Stimulated activated CD8-positive, alpha-beta memory T cell treated with anti-CD3 and anti-CD28 coated beads, Interleukin-4, amount 100 ng/mL, for 1 hour (primary cell): ENCODE measurements at places on chromosomes 1 and 21.

GRCh38 chr21:36350282-36350910, 30.4 kb downstream of the MORC3 start:
- no peak for DNase-seq

DNA sequence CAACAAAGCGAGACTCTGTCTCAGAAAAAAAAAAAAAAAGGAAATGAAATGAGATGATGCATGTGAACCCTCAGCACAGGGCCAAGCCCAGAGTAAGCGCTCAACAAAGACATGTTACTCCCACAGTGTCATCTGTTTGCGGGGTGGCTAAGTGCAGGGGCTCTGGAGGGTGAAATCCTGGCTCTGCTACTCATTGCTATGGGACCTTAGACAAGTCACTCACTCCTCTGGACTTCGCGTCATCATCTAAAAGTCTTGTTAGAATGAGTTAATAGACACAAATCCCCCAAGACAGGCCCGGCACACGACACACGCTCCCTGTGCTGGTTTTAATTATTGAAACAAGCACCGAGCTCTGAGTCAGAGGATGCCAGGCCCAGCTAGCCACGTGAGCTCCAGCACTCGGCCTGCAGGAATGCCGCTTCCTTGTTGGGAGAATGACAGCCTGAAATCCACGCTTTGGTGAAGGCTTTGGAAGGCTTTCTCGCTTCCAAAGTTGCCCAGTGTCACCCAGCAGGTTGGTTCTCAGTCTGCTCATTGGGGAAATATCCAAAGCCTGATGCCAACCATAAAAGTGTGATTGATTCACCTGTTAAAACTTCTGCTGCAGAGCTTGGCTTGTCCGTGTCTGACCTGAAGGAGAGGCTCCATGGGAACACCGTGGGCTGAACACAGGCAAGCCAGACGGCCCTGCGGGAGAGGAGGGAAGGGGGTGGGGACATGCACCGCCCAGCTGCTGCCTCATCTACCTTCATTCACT, 36.7 kb upstream of the TARDBP start:
- DNase-seq, result no peak

GRCh38 chr1:111576547-111576946, 43.0 kb upstream of the RAP1A start:
- no peak for DNase-seq

DNA sequence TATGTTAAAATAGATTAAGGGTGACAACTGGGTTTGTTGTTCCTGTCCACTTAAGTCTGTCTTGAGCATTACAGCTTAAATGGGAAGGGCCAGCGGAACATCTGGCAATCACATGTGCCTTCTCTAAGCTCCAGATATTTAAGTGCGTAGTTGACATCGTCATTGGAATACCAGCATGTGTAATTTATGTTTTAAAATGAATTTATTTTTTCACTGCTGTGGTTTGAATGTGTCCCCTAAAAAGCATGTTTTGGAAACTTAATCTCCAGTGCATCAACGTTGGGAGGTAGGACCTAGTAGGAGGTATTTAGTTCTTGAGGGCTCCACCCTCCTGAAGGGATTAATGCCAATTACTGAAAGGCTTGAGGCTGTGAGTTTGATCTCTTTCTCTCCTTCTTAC, 13.4 kb downstream of the ZCCHC17 start:
- no peak for DNase-seq

- DNase-seq, result no peak
Measured at GRCh38 chr1:183638649-183639387, 3.2 kb upstream of the ARPC5 start.

DNA sequence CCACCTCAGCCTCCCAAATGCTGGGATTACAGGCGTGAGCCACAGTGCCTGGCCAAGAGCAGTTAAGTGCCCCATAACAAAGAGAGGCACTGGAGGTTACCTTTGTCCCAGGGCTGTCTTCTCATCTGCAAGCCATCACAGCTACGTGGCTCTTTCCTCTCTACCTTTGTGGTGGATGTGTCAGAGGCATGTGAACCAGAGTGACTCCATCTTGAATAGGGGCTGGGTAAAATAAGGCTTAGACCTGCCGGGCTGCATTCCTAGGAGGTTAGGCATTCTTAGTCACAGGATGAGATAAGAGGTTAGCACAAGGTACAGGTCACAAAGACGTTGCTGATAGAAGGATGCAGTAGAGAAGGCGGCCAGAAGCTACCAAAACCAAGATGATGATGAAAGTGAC, 59.4 kb upstream of the POU2F1 start:
- DNase-seq, result no peak

GRCh38 chr21:38619992-38620479, 121.8 kb upstream of the ERG start:
- no peak for DNase-seq

DNA sequence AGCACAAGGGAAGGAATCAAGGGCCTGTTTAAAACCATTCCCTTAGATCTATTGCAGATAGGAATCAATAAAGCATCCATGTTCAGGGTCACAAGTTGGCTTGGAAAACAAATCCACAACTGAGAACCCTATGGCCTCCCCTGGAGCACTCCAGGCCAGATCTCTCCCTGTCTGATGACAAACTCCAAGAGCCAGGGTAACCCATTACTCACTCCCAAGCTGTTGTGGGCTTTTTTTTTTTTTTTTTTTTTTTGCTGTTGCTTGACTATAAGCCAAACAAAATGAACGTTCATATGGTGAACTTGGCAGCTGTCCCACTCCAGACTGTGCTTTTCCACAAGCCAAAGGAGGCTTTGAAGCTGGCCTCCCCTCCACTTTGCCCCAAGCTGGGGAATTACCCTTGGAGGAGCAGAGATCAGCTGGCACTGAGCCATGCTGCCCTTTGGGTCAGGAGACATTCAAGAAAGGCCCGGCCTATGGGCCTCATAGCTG, 35.7 kb upstream of the VAV3 start:
- no peak for DNase-seq

DNA sequence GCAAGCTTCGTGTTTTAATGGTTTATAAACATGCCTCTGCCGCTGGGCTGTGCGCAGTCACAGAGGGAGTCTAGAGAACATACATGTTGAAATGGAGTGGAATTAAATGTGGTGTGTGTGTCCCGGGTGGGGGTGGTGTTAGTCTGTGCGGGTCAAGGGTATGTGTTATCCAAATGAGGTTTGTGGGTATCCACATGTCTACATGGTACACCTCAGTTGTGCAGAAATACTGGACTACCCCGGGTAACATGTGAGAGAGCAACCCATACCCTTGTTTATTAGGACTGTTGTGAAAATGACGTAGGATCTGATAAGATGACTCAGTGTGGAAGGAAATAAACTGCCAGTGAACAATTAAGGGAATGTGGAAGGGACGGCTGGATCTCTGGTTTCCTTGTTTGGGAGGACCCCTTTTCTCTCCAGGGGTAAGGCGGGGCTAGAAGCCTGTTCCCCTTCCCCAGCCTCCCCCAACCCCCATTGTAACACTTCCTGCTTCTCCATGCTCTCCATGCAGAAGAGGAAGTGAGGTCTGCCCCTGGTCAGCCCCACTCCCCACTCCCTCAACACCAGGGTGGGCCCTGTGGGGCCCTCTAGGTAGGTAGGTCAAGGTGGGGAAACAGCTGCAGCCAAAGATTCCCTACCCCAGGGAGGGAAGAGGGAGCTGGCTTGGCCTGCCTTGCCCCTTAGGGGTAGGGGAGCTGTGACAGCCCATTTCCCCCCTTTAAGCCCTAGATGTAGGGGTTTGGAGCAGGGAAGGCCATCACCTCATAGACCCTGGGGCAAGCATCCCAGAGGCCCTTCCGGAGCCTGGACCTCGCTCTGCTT, 690 bp downstream of the EPS8L3 start:
- no peak for DNase-seq

DNA sequence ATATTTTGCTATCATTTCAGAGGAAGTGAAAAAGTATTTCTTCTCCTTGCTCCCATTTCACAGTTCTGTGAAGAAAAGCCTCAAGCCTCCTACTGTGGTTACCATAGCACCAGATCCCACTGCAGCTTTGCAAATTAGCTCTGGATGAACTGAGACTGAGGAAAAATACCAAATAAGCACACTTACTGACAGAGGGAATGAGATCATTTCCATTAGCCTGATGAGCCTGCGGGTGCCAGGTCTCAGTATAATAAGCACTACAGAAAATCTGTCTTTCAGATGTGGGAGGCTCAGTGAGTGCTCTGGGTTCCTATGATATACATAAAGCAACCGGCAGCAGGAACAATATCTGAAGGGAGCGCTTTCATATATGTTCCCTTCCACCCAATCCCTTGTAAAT, 21.4 kb downstream of the XKR8 start:
- no peak for DNase-seq

DNA sequence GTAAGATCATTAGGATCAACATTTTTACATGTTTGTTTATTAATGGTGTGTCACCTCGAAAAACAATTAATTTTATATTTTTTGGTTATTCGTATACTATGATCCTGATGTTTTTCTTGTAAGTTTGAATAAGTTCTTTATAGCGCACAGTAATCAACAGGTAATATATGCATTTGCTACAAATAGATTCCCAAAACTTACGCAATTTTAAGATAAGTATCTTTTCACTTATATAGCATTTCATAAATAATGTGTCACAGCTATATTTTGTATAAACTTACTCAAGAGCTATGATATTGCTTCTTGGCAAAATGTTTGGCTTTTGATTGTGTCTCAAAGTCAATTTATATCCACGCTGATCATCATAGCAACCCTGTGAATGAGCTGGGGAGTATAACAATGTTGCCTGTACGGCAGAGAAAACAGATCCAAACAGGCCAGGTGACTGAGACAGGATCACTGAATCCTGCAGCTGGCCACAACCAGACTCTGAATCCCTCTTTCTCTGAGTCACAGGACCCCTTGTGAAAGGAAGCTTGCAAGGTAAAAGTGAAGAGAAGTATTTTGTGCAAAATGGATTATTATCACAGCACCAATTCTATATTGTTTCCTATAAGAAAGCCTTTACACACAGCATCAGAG, 48.6 kb downstream of the GNG12 start:
- no peak for DNase-seq

- no peak for DNase-seq
Measured at GRCh38 chr1:241408170-241408569, 51.2 kb upstream of the RGS7 start.

- no peak for DNase-seq
Measured at GRCh38 chr1:245579881-245580280, 425.1 kb downstream of the KIF26B start.

GRCh38 chr1:23559985-23560741, 862 bp upstream of the ID3 start:
- no peak for DNase-seq

GRCh38 chr1:181821701-181822100, 239.8 kb downstream of the ZNF648 start:
- DNase-seq, result no peak

DNA sequence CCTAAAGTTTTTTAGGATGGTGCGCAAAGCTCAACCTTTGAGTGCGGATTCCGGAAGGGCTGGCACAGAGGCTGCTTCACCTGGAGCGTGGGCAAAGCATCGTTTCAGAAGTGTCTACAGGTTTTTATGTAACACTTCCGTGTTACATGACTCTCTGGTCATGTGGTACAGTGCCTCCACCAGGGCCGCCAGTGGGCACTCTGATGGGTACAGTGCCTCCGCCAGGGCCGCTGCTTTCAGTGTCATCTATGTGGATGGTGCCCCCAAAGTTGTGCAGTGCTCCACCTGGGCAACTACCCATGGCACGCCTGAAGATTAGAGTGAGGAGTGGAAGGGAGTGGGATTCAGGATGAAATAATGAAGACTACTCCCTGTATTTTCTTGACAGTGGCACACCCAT, 101.4 kb upstream of the C1orf174 start:
- no peak for DNase-seq

- DNase-seq, result no peak
Measured at GRCh38 chr1:174080819-174081218, 58.7 kb upstream of the RC3H1 start.

GRCh38 chr1:244705261-244706234, 52.6 kb downstream of the DESI2 start:
- DNase-seq, result no peak

- DNase-seq, result no peak
Measured at GRCh38 chr1:77706321-77706720, 23.9 kb upstream of the ZZZ3 start.

DNA sequence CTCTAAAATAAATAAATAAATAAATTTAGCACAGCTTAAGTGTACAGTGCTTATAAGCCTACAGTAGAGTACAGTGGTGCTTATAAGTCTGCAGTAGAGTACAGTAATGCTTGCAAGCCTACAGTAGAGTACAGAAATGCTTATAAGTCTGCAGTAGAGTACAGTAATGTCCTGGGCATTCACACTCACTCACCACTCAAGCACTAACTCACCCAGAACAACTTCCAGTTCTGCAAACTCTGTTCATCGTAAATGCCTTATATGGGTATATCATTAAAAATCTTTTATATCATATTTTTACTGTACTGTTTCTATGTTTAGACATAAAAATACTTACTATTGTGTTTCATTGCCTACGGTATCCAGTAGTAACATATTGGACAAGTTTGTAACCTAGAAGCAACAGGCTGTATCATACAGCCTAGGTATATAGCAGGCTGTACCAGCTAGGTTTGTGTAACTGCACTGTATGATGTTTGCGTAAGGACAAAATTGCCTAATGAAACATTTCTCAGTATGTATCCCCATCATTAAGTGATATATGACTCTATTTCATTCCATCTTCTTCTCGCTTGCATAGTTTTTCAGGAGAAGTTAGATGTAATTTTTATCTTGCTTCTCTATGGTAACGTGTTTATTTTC, 14.0 kb upstream of the S100B start:
- no peak for DNase-seq

DNA sequence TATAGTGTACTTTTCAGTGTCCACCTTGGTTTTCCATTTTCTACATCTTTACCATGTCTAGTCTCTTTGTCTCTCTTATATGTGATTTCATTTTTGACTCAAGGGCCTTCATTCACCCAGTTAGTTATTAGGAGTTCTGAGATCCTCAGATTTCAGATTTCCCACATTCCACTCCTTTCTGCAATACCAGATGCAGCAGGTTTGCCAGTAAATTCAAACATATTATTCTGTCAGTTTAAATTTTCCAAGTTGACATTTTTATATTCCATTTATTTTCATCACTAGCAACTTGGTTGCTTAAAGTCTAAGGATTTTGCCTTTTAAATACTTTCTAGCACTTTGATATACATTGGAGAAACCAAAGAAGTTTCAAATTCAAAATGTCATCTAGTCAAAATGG, 42.4 kb downstream of the ABL2 start:
- no peak for DNase-seq

DNA sequence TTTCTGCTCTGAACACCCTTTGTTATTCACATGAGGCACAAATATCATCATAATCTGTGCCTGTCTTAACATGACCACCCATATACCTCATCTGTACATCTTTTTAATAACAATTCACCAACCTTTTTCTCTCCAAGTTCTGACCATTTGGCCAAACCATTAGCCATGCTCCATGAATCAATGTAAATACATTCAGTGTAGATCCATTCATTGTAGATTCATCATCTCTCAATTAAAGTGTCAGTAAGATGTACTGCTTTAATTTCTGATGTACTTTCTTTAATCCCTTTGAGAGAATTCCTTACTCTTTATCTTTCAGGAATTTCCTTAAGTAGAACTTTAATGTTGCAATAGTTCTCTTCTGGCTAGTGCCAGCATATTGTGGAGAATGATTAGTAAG, 126.2 kb upstream of the LRRC7 start:
- DNase-seq, result no peak
